Stimulated activated CD8-positive, alpha-beta memory T cell treated with anti-CD3 and anti-CD28 coated beads, Interleukin-7, amount 100 ng/mL, for 4 hours (primary cell): ENCODE measurements at places on chromosomes 1 and 21.

DNA sequence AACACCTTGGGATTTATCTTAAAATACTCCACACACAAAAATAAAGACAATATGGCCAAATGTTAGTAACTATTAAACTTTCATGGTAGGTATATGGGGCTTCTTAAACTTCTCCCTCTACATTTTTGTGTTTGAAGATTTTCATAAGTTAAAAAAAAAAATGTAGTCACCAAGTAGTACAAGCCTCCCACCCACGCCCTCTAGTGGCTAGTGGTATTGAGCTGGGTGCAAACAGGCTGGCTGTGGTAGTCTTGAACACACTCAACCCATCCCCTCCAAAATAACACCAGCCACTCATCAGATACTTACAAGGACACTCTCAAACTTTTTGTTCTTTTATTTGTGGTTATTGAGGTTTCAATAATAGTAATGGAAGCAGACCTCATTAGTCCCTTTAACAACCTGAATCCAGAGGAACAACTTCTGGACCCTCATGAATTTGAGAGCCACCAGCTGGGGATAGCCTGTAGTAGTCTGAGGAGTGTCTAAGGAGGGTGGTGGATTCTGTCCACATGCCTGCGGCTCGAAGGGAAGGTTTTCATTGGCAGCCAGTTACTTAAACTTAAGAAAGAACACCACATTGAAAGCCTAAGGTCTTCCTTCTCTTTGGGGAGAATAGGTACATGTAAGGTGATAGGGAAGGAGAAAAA, 15.6 kb downstream of the RD3 start:
- DNase-seq = peak; percentile 70

DNA sequence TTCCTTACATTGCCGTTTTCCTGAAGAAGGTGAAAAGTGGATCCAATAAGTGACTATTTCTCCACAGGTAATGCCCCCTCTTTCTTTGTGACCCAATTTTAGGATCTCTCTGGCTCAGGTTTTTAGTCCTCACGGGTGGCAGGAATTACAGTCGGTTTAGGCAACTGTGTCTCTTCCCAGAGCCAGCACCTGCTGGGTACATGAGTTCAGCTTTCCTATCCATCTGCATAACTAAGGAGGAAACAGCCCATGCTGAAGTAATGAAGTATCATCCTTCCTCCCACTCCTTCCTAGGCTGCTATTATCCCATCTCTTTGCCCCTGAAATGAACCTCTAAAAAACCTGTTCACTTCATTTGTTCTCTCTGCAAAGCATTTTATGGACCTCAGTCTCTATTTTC, 544.6 kb downstream of the NEGR1 start:
- DNase-seq = no peak

- DNase-seq = no peak
Measured at GRCh38 chr1:86229405-86229975, 72.9 kb upstream of the COL24A1 start.

GRCh38 chr1:205961991-205962820, 18.9 kb upstream of the SLC26A9 start:
- no peak for DNase-seq

DNA sequence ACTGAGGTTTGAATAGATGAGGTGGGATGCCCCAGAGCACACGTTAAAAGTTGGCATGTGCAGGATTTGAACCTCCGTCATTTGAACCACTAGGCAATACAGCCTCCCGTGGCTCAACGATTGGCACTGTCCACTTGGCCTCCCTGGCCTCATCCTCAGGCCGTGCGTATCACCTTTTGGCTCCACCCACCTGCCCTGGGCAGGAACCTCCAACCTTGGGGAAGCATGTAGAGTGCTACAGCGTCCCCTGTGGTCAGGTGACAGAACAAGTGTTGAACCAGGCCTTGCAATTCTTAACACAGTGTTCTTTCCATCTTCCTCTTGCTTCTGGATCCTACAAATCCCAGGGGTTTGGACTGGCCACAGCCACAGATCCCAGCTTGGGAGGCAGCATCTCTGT, 112.6 kb downstream of the PAX7 start:
- DNase-seq = no peak

- DNase-seq = no peak
Measured at GRCh38 chr1:217562229-217562878, 68.5 kb downstream of the GPATCH2 start.

DNA sequence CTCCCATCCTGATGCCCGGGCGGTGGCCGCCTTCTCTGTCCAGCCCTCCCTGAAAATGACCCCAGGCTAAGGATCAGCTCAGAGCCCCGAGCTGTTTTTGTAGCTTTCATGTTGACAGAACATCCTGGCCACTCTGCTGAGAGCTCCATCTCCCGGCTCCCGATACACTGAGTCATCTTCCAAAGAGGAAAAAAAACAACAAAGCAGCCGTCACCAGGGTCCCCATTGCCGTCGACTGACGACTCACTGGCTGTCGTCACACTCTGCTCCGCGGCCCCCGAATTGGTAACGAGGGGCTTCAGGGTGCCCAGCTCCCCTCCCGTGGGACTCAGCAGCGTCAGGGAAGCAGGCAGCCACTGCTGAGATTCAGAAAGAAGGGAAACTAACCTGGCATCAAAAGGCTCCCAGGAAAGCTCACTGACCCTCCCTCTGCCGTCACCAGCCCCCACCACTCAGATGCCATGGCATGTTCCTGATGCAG, 67.2 kb downstream of the CD46 start:
- no peak for DNase-seq

GRCh38 chr1:201090541-201090940, 21.7 kb downstream of the CACNA1S start:
- DNase-seq = no peak

DNA sequence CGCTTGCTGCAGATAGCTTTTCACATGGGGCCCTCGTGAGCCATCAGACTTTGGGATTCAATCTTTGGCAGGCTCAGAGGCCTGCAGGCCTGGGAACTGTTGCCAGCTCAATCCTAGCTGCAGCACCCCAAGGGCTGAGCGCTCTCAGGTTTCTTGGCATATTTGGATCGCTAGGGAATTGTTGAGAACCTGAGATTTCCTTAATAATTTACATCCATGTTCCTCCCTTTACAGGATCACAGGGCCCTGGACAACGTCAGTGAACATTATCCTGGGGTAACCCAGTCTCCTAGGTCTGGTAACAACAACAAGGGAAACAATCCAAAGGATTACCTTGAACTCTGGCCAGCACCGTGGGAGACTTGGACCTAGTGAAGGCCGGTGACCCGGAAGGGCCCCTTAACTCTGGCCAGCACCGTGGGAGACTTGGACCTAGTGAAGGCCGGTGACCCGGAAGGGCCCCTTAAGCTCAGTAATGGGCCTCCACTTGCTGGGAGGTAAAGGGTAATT, 49.3 kb upstream of the NEK2 start:
- DNase-seq = no peak

GRCh38 chr1:154459080-154459479, 42.9 kb upstream of the TDRD10 start:
- DNase-seq = no peak

- DNase-seq = no peak
Measured at GRCh38 chr1:55622074-55622473, 406.9 kb upstream of the USP24 start.

DNA sequence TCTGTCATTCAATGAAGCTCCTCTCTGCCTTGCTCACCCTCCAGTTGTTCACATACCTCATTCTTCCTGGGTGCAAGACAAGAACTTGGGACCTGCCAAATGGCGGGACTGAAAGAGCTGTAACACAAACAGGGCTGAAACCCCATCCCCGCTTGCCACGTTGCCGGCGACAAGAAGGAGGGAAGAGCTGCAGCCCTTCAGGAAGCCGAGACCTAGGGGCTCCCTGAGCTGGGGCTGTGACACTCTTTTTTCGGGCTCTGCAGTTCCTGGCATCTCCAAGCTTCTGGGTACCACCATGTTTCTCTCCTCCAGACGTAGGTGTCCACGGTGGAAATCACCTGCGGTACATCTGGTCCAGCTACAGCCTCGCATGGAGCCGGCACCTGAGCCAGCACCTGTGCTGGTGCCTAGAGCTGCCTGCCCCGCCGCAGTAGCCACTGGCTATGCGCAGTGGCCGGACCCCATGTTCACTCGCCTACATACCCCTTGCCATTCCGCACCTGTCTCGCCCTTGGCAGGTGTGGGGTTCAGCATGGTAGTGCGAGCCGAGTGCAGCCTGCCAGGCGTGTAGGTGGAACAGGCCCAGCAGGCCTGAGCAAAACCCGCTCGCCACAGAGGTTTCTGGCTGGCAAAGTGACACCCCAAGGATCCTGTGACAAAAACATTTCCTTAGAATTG, 367.0 kb upstream of the NEGR1 start:
- no peak for DNase-seq

DNA sequence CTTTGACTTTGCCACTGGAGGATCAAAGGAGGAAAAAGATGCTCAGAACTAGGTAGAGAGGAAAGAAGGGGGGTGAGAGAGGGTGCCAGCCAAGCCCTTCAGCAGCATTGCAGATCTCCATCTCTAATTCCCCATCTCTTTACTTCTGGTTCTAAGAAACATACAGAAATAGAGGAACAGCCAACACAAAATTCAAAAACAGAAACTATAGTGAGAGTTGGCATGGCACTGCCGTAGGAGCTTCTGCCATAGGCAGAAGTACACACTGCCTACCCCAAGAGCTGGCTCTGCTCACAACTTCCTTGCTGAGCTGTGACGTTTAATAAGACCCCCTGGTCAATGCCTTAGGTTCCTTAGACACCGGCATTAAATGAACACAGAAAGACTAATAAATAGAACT, 26.6 kb upstream of the RPF1 start:
- no peak for DNase-seq

DNA sequence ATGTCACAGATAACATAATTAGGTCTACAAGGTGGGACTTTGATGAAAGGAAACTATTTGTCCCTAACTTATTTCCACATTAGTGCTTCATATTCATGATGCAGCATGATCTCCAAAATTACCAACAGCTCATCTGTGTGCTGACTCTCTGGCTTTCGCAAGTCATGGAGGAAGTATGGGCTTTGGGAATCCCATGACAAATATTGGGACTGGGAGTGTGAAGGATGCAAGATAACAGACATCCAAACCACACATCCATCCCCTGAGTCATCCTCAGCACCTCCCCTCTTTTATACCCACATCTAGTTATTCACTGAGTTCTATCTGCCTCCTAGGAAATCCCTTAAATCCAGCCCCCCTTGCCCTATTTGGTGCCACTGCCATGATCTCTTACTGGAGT, 102.8 kb upstream of the COL24A1 start:
- no peak for DNase-seq

DNA sequence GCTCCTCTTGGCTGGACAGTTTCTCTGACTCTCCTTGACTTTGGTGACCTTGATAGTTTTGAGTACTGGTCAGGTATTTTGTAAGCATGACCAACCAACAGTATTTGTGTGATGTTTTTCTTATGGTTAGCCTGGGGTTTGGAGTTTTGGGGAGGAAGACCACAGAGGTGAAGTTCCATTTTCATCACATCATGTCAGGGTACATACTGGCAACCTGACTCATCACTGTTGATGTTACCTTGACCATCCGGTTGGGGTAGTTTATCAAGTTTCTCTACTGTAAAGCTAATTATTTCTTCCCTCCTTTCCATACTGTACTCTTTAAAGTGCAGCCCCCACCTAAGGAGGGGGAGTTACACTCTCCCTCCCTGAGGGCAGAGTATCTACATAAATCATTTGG, 13.4 kb downstream of the OSCP1 start:
- no peak for DNase-seq

DNA sequence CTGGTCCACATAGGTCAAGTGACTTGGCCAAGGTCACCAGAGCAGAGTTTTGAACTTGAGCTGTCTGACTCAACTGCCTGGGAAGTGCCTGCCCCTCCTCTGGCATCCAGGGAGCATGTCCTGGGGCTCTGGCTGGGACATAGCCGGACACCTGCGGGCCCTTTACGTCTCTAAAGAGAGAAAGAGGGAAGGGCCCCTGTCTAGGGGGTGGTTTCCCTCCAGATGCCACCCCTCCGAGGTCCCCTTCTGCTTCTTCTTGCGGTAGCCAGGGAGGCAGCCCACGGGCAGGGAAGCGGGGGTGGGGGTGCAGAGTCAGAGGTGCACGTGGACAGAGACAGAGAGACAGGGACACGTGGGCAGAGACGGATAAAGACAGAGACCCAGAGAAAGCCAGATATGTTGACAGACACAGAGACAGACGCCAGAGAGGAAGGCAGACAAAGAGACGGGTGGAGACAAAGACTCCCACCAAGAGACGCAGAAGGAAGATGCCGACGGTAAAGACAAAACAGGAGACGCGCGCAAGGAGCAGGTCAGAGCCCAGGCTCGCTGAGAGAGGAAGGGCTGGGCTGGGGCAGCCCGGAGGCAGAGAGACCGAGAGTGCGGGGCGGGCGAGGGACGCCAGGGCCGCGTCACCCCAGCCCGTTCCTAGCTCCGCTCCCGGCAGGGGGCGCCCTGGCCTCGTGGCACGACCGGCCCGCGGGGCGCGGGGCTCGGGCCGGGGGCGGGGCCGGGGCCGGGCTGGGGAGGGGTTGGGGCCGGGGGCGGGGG, 458 bp upstream of the ALPL start:
- peak; percentile 13 for DNase-seq

DNA sequence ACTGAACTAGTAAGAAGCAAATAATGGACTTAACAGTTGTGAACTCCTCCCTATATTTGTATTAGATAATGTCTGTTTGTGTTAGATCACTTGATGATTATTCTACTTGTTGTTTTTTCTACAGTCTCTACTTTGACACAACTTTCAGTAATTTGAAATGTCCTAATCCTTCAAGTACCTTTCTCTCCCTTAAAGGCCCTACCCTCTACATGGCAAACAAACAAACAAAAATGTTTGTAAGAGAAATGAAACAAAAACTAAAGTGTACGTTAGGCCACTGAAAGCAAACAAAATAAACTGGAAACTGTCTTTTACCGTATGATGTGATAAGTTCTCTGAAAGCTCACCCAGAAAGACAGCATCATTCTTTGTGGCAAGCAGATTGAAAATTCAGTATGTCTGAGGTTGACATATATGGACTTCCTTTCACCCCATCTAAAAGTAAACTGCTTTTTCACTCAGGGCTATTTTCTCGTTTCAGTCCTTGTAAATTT, 255.9 kb upstream of the SNX7 start:
- no peak for DNase-seq

- no peak for DNase-seq
Measured at GRCh38 chr1:17027900-17028299, 16.2 kb upstream of the ATP13A2 start.

- DNase-seq = no peak
Measured at GRCh38 chr1:2914702-2915101, 106.6 kb upstream of the ACTRT2 start.

DNA sequence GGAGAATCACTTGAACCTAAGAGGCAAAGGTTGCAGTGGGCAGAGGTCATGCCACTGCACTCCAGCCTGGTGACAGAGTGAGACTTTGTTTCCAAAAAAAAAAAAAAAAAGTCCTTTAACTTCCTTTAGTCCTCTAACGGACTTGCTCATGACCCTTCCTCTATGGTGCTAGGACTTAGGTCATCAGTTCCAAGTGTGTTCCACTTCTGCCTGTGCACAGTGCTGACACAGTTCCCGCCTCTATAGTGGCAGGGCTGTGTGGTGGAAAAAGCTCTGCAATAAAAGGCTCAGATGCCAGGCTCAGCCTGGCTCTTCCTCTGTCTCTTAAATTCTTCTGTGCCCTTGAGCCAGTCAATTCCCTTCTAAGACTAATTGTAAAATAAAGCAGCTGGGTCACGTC, 22.0 kb downstream of the CC2D1B start:
- no peak for DNase-seq

- no peak for DNase-seq
Measured at GRCh38 chr1:227544067-227545050, 19.0 kb upstream of the ZNF678 start.
